ENCODE measurements at places on chromosomes 4 and X. TPM values are rescaled to one million over a fixed set of nuclear protein-coding genes. Genes with fewer than 3 reads are reported as not detected.

SHROOM3 gene
- total RNA-seq: 3.8 TPM

APELA gene
- not detected for total RNA-seq

GRCh38 chr4:137648531-137648930 is 116.2 kb upstream of the PCDH18 start:
- no peak overlapping the region for H3K27ac ChIP-seq
- H3K4me3 ChIP-seq: no peak overlapping the region
- no peaks in the 10 kb centered on the region for H3K27me3 ChIP-seq
- H3K4me1 ChIP-seq: peaks cover 11% of the 10 kb centered on the region

DNA sequence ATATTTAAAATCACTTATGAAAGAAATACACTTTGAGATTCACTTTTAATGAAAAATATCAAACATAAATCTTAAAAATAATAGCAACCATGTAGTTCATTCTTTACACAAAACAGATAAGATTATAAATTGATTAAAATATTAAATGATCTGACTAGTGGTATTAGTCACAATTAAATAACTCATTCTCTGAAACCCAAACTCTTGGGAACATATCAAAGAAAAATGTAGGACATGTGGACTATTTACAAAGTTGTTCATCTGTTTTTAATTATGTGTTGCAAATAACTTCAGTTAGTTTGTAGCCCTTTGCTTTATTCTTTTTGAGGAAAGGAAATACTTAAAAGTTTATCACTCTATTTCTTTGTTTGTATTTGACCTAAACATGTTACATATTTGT is 9.5 kb upstream of the GUCY1A1 start:
- no peak for DNase-seq
- H3K27me3 ChIP-seq: peaks cover 18% of the 10 kb centered on the region
- no peaks in the 10 kb centered on the region for H3K36me3 ChIP-seq
- no peak overlapping the region for H3K4me3 ChIP-seq

- H3K4me1 ChIP-seq: peaks cover 29% of the 10 kb centered on the region
- no peak for DNase-seq
- H3K27ac ChIP-seq: no peak overlapping the region
- no peaks in the 10 kb centered on the region for H3K27me3 ChIP-seq
Measured at GRCh38 chr4:133129237-133129636, 19.9 kb upstream of the PCDH10 start.
